Astrocyte of the spinal cord (primary cell): ENCODE measurements at places on chromosomes 11 and 22.

- DNase-seq = peak; percentile 54
Measured at GRCh38 chr11:58923300-58923788, 15.9 kb upstream of the GLYATL1 start.

- DNase-seq = no peak
Measured at GRCh38 chr11:115580927-115581680, 76.9 kb upstream of the CADM1 start.

DNA sequence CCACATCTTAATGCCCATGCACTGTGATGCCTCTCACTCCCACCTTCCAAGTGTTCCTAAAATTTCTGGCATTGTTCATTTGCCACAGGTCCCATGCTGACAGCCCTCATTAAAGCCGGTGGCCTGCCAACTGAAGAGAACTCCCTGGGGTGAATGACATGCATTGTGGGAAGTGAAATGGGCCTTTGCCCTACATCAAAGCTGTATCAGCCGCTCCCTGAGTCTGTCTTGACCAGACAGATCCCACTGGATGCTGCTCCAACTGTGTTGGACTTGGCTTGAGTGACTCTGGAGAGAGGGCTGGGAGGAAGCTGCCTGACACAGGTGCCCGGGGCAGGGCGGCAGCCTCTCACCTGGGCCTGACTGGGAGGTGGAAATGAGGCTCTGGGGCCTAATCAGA, 8.8 kb upstream of the SEC14L4 start:
- DNase-seq = no peak

- no peak for DNase-seq
Measured at GRCh38 chr11:124928942-124929665, 6.7 kb downstream of the HEPACAM start.

DNA sequence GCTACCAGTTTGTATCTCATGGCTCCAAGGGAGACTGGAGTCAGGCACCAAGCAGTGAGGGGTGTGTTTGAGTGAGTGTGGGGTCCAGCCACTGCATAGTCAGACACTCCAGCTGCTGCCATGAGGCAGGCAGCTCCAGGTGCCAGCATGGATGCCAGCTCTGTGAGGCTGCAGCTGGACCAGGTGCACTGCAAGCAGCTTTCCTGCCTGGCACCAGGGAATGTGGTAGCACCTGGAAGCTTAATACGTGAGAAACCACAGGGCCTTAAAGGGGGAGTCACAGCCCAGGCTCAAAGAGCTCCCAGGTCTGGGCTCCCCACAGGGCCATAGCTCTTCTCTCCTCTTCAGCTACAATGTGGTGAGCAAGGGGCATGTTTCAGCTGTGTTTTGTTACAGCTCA, 817.8 kb upstream of the LUZP2 start:
- no peak for DNase-seq
